ENCODE measurements at places on chromosomes 5 and 9. TPM values are rescaled to one million over a fixed set of nuclear protein-coding genes. Genes with fewer than 3 reads are reported as not detected.

GRCh38 chr5:129426071-129426470 lies 34.0 kb upstream of the ADAMTS19 start:
- DNase-seq = no peak

Gene NR2F1
- total RNA-seq = not detected

Gene FRRS1L
- 0.78 TPM for total RNA-seq

DNA sequence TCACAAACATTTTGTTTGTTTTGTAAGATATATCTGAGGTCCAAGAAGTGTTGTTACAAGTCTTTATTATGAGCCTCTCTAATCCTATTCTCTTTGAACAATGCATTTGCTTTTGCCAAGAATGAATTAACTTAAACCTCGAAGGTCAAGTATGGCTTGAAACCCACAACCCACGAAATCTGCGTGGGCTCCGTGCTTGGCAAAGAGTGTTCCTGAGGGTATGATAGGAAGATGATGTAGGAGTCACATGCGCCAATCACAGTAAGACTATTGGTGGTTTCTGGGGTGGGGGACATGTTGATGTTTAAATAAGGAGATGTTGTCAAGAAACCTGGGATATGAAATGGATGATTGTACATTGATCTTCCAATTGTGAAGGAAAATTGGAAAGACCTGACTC lies 330.8 kb upstream of the RFX3 start:
- DNase-seq = no peak

Gene GZMA
- not detected for total RNA-seq

Gene CDC20B
- total RNA-seq = not detected

- DNase-seq = no peak
Measured at GRCh38 chr5:147673266-147673665, 109.3 kb downstream of the JAKMIP2 start.

- DNase-seq = no peak
Measured at GRCh38 chr5:159218595-159219023, 9.3 kb upstream of the RNF145 start.

GRCh38 chr9:84759300-84759750 lies 89.8 kb downstream of the NTRK2 start:
- no peak for DNase-seq

DNA sequence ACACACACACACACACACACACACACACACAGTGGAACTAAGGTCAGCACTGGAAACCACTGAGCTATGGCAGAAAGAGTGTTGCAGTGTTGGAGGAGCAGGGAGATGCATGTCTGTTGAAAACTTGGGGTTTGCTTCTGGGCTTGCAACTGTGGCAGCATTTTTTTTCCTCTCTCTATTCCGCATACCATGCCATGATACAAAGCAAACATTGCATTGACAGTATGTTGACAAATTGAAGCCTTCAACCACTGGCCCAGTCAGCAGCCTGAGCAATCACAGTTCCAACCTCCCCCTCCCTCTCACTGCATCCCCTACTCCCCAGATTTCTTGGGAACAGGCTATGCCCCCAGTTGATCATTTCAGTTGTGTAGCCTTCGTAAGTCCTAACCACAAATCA lies 478.1 kb upstream of the WWC1 start:
- DNase-seq = no peak

GRCh38 chr5:179796877-179797608 lies 3.3 kb downstream of the LTC4S start:
- no peak for DNase-seq

Gene CNTFR
- 1.9 TPM for total RNA-seq

DNA sequence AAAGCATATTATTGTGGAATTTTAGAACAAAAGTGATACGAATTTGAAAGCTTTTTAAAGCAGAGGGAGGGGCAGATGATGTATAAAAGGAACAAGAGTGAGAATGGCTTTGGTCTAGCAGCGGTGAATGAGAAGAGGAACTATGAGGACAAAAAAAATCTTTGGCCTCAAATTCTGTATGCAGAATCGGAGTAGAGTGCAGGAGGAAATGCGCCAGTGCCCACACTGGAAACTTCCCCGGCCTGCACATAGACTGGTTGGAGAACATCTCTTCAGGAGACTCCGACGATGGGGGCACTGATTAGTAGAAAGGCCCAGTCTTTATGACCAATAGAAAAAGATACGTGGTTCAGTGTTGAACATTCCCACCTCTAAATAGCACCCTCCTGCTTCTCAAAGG lies 51.3 kb downstream of the SLC46A2 start:
- DNase-seq = no peak

Gene AIF1L
- 87.8 TPM for total RNA-seq

DNA sequence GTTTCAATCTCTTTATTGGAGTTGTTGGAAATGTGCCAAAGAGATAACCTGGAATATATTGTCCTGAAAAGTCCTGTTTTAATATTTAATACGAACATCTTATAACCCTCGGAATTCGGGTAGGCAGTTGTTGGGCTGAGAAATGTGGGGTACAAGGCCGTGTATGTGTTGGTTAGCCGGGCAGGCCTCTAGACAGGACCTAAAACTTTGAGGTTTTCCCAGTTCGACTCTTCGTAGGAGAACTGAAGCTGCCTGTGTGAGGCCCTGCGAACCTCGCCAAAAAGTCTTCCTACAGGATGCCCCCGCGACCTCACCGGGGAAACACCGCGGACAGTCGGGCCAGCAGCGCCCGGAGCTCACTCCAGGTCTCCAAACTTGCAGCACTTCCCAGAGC lies 583 bp upstream of the TJP2 start:
- DNase-seq = peak; percentile 86

Gene ITK
- total RNA-seq = not detected

Gene CTXN3
- total RNA-seq = not detected

DNA sequence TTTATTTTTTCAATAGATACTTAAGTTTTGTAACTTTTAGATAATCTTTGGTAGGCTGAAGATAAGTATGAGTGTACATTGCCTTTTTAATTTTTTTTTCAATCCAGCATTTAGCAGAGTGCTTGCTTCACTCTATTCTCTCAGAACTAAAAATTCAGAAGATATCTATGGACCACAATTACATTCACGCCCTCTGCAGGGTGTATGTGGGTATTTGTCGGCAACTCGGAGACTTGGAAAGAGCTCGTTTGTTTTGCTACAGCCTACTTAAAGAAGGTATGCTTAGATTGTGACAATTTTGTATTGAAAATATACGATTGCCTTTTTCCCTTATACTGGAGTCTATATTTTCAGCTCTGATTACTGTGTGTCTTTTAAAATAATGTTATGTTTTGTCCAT lies 43.8 kb downstream of the ICE1 start:
- DNase-seq = peak; percentile 22

- DNase-seq = peak; percentile 63
Measured at GRCh38 chr5:6745706-6746222, 32.5 kb downstream of the TENT4A start.

DNA sequence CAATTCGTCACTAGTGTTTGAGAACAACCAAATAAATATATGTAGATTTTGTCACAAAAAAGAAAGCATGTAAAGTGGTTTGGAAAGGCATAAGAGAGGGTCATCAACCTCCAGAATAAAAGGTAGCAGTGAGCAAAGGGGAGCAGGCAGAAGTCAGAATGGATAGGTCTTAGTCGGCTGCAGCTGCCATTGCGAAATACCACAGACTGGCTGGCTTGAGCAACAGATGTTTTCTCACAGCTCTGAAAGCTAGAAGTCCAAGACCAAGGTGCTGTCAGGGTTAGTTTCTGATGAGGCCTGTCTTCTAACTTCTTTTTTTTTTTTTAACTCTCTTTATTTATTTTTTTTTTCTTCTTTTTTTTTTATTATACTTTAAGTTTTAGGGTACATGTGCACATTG lies 208.1 kb upstream of the PIK3R1 start:
- no peak for DNase-seq

DNA sequence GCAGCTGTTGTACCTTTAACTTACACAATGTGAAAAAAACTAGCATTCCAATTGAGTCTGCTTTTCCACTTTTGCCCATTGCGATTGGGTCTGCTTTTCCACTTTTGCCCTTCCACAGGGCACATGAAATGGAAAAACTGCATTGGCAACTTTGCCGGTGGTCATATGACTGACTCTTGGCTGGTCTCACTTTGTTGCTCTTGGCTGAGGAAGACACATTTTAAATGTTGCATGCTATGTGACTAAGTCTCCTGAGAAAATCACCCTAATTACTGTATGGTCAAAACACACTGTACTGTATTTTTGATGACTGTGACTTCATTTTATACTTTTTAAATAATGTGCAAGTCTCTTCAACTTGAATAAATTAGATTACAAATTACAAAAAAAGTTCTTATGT lies 1.6 kb upstream of the OXCT1 start:
- DNase-seq = no peak

Gene SHOC1
- total RNA-seq = not detected

GRCh38 chr5:160237571-160238093 lies 8.3 kb downstream of the FABP6 start:
- DNase-seq = peak; percentile 79

Gene SPEF2
- total RNA-seq = 0.17 TPM

Gene MYOZ3
- 13.8 TPM for total RNA-seq

- no peak for DNase-seq
Measured at GRCh38 chr5:168637793-168638192, 58.6 kb upstream of the PANK3 start.

Gene FBLL1
- total RNA-seq = 7.1 TPM

DNA sequence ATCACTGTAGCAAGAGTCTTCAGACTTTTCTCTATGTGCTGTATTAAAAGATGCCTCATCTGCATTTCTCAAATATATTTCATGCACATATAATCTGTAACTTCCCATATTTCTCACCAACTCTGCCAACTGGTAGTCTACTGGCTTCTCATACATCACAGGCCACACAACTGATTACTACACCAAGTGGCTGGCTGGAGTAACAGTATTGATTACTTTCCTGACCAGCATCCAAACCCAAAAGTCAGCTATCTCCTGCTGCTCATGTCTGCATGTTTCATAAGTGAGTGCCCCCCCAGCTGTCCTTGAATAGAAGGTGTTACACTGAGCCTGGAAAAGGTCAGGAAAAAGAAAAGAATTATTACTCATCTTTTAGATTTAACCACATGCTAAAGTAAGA lies 17.4 kb downstream of the ERCC8 start:
- no peak for DNase-seq

DNA sequence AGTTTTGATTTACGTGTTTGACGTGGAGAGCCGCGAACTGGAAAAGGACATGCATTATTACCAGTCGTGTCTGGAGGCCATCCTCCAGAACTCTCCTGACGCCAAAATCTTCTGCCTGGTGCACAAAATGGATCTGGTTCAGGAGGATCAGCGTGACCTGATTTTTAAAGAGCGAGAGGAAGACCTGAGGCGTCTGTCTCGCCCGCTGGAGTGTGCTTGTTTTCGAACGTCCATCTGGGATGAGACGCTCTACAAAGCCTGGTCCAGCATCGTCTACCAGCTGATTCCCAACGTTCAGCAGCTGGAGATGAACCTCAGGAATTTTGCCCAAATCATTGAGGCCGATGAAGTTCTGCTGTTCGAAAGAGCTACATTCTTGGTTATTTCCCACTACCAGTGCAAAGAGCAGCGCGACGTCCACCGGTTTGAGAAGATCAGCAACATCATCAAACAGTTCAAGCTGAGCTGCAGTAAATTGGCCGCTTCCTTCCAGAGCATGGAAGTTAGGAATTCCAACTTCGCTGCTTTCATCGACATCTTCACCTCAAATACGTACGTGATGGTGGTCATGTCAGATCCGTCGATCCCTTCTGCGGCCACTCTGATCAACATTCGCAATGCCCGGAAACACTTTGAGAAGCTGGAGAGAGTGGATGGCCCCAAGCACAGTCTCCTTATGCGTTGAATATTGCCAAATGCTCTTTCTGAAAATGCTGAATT lies 850 bp downstream of the RRAGA start:
- DNase-seq = peak; percentile 54

Gene IRGM
- total RNA-seq = not detected

DNA sequence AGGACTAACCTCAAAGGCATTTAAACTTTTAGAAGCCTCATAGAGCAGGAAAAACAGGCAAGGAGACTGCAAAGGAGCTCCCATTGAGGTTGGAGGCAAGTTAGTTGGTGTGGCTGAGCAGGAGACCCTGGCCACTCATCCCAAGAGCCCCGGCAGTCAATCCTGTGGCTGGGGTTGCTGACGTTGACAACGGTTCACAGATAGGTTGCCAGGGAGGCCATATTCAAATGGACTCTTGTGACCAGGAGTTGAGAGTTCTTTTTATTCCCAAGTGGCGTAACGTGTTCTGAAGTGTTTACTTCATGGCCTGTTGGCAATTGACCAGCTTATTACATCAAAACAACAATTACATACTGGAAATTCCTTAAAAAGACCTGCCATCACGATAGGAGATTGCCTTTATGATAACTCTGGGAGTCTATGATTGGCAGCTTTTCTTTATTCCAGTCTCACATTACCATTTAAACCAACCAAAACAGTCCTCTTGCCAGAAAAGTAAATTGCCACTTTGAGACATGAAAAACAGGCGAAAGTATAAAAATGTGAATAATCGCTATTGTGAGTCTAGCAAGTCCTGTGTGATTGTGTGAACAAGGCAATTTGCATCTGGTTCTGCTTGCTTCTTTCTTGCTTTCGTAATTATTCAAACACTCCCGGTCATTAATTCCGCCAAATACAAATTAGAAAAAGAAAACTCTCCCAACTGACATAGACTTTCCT lies 394.9 kb downstream of the MED10 start:
- DNase-seq = no peak
